ENCODE measurements at places on chromosomes 3 and 15.

GRCh38 chr3:72847282-72847681 lies 963 bp downstream of the SHQ1 start:
- no peak for DNase-seq

DNA sequence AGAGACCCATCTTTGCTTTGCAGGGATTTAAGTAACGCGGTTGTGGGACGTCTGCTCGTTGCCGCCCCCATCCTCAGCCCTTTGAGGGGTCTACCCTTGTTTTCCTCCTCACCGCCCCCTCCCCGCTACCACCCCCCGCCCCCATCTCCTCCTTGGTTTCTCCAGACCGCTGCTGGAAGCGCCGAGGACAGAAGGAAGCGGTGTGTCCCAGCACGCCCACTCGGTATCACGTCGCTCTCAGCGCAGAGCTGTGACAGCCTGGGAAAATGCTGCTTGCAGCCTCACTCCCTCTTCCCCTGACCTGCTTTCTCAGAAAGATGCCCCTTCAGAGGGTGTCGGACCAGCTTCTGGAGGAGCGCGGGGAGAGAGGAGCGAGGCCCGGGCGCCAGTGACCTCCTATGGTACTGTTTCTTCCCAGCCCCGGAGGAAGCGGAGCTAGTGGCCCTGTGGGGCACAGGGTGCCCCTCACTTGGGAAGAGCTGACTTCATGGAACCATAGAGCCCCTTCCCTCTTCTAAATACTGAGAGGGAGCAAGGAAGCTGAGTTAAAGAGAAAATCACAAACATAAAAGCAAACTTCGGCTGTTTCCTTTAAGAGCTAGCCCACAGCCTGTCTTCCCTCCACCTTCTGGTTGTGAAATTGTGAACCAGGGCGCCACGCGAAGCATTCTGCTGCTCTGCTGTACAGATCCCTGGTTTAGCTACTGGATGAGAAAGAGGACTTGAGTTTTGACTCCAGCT lies 698 bp downstream of the IL1RAP start:
- DNase-seq, result no peak

DNA sequence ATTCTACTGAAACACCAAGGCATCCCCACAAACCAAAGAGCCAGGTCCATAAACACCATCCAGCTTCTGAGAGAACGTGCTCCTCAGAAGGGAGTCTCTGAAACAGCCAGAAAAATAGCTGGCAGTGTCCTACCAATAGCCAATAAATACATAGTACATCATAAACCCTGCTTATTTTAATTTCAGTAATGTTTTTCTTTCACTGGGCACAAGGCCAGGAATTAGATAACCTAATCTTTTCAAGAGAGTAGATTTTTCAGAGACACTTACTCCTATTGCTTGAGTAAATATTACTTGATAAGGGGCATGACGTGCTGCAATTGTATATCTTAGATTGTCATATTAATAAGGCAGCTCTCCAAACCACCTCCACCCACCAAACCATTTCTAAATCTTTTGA lies 22.7 kb downstream of the GADL1 start:
- no peak for DNase-seq

DNA sequence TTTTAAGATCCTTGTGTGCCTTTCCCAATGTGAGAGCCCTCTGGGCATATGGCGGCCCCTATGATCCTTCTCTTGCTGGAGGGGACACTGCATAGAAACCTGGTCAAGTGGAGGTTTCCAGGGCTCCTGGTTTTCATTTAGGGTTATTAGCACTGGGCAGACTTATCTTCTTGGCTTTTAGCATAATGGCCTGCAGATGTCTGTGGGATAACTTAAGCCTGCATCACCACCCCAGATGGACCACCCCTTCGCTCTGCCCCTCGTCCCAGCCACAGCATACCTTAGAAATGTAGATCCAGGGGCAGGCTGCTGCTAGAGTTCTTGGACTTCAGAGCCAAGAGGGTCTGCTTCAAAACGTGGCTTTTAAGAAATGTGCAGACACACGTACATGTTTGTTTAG lies 340.3 kb upstream of the CTDSPL start:
- DNase-seq, result no peak

Data from NCI-H460 (cell line).